ENCODE measurements at places on chromosomes 7 and 10. TPM values are rescaled to one million over a fixed set of nuclear protein-coding genes. Genes with fewer than 3 reads are reported as not detected.

The INSYN2A gene
- polyA plus RNA-seq: 0.62 TPM

The TAS2R5 gene
- 1.4 TPM for polyA plus RNA-seq

The LDB3 gene
- 0.13 TPM for polyA plus RNA-seq

The CREB5 gene
- 0.69 TPM for polyA plus RNA-seq

The NEUROG3 gene
- polyA plus RNA-seq: not detected

The DNAH11 gene
- polyA plus RNA-seq: 0.01 TPM

The TSPAN12 gene
- 0.41 TPM for polyA plus RNA-seq

The SLC26A3 gene
- polyA plus RNA-seq: not detected

The CDH23 gene
- 2.1 TPM for polyA plus RNA-seq

The DEPP1 gene
- 0.22 TPM for polyA plus RNA-seq

The OPN1SW gene
- polyA plus RNA-seq: not detected

The SPDYE18 gene
- not detected for polyA plus RNA-seq

The UPK3BL2 gene
- polyA plus RNA-seq: 3.9 TPM

The NAT16 gene
- polyA plus RNA-seq: 0.12 TPM

The FUOM gene
- 6.8 TPM for polyA plus RNA-seq

The GIMAP8 gene
- polyA plus RNA-seq: not detected

Measured in A549 (cell line).